ENCODE measurements at places on chromosomes 13 and 19.

GRCh38 chr13:43030548-43030947, 7.2 kb downstream of the DNAJC15 start:
- DNase-seq: no peak

GRCh38 chr19:12230751-12231733, 63.6 kb downstream of the ZNF44 start:
- DNase-seq: no peak

DNA sequence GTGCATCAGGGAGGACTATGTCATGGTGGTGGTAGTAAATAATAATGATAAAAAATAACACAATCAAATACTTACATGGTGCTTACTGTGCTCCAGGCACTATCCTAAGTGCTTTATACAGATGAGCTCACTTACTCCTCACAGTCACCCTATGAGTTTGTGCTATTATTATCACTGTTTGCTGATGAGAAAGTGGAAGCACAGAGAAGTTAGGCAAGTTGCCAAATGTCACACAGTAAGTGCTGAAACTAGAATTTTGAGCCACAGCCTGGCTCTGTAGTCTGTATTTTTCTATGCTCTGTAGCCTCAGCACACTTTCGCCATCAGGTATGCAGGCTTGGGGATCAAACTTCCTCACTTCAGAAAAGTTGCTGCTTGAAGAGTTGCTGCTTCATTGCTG, 46.6 kb downstream of the HTR2A start:
- DNase-seq: peak; percentile 13

GRCh38 chr19:16320987-16321386, 3.6 kb upstream of the KLF2 start:
- no peak for DNase-seq

GRCh38 chr13:101265934-101266333, 150.4 kb downstream of the NALCN start:
- DNase-seq: no peak
